ENCODE measurements at places on chromosomes 7 and 10.
A peak's percentile ranks its signal among the peaks of the same experiment; 100 is the strongest.

GRCh38 chr7:130904031-130904757 lies 170.2 kb upstream of the KLF14 start:
- DNase-seq = peak; percentile 97

GRCh38 chr10:120963594-120964220 lies 112.5 kb downstream of the WDR11 start:
- no peak for DNase-seq

- DNase-seq = no peak
Measured at GRCh38 chr10:1142596-1142995, 86.4 kb downstream of the WDR37 start.

DNA sequence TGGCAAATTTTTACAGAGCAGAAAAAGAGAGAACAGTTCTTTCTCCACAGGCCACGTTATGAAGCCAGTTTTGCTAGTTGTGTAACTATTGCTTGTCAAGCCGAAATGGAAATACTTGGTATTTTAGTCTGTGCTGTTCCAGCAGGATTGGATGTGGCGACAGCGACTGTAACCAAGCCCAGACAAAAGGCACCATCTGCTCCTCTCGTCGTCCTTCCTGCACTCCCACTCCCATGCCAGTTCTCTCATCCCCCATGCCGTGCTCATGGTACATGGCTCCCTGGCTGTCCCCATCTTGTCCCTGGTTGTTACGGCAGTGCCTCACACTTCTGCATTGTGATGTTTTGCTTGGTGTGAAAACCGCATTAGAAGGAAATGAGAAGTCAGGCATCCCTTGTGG lies 185.7 kb upstream of the FZD8 start:
- no peak for DNase-seq

- no peak for DNase-seq
Measured at GRCh38 chr10:91977491-91977890, 53.9 kb downstream of the BTAF1 start.

- no peak for DNase-seq
Measured at GRCh38 chr7:135905858-135906257, 71.3 kb downstream of the MTPN start.

GRCh38 chr7:55335786-55336185 lies 29.4 kb upstream of the LANCL2 start:
- DNase-seq = no peak

DNA sequence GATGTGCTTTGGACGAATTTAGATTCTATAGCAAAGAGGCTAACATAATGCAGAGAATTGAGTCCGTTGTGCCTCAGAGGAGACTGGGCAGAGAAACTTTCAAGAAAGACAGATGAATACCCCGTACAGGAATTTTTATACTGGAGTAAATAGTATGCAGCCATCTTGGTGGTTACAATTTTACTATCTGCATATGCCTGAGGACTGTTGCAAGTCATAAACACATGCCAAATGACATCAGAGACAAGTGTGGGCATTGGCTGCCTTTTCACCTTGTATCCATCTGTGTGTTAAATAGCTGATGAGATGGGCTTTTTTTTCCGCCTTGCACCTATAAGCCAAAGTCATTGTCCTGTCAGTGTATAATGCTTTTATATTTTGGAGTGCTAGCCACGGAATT lies 267.5 kb upstream of the SP4 start:
- no peak for DNase-seq

GRCh38 chr7:133294234-133294633 lies 41.4 kb downstream of the EXOC4 start:
- no peak for DNase-seq

DNA sequence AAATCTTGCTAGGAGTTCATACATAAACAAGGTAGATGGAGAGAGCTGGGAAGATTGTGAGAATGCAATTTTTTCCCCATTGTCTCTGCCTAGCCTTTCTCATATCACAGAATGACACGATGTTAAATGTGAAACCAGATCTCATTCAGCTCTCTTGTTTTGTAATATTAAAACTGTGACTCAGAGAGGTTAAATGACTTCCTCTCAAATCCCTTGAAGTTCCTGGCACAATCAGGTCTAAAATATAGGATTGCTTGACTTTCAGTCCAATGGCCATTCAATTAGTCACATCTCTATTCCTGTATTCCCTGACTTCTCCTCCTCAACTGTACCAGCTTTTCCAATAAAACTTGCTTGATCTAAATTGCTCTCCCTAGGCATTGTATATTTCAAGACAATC lies 3.1 kb downstream of the ANKRD22 start:
- DNase-seq = peak; percentile 80

DNA sequence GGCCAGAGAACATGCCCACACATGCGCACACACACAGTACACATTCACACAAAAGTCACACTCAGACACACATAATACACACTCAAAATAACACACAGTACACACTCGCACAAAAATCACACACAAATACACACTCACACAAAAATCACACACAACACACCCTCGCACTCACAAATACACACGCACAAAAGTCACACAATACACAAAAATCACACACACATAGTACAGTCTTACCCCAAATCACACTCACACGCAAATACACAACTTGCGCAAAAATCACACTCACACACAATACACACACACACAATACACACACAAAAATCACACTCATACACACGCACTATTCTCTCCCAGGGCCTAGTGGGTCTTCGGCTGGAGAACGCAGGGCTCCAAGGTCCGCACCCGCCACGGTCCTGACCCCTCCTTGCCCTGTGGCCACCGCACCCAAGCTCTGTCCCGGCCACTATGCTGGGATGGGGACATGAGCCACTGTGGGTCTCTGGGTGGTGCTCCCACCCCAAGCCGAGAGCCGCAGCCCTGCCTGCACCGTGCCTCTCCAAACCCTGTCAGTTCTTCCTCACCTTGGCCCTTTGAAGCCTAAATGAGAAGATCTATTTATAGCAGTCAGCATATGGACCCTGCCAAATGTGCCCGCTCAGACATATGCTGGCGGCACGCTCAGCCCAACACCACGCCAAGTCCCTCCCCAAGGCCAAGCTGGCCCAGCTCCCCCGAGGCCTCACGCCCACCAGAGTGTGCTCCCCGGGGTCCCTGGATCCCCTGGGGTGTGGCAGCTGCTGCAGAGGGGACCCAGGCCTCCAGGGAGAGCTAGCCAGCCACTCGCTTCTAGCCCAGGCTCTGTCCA lies 55.9 kb downstream of the ELFN1 start:
- no peak for DNase-seq

DNA sequence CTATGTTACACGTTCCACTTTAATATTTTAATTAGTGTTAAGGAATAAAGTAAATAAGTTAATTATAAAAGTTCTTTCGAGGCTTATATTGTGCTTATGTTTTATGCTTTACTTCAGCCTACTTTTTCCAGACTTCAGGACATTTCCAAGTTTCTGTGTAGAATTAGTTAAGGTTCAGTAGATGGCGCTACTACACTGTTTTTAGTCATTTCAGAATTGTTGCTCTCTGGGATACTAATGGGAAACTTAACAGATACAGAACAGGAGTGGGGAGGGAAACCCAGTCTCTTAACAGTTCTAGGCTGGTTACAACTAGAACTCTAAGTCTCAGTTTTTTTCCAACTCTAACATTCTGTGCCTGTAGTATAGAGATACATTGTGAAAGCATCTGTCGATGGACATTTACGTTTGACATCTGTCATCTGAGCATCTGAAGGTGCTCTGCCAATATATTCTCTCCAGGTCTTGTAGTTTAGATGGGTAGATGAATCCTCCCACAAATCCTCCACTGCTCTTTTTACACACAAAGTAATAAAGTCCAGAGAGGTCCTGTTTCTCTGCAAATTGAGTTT lies 56.8 kb upstream of the FAM171A1 start:
- DNase-seq = peak; percentile 60

GRCh38 chr7:89028319-89028718 lies 232.8 kb upstream of the TEX47 start:
- no peak for DNase-seq

All from fibroblast of skin of right biceps (primary cell).